SHP77 treated with DMSO at 0.1 percent for 48 hours (cell line): ENCODE measurements at places on chromosomes 16 and 17.

DNA sequence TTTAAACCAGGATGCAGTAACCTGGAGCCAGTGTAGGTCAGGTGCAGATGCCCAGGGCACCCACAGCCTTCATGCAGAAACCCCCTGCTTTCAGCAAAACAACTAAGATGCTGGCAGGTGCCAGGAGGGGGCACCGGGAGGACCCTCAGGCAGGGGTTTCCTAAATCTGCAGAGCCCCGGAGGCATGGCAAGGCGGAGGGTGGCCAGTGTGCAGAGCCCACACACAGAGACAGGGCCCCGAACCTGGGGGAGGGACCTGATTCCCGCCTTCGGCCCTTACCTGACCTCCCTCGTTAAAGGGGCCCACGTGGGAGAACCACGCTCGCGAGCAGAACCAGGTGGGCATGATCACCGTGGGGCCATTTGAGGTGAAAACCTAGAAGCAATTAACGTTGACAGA lies 114.0 kb upstream of the METRNL start:
- DNase-seq: no peak

GRCh38 chr17:16973760-16974540 lies 2.0 kb upstream of the TNFRSF13B start:
- peak; percentile 48 for DNase-seq

GRCh38 chr16:86888231-86889053 lies 310.1 kb downstream of the FOXL1 start:
- DNase-seq: no peak

DNA sequence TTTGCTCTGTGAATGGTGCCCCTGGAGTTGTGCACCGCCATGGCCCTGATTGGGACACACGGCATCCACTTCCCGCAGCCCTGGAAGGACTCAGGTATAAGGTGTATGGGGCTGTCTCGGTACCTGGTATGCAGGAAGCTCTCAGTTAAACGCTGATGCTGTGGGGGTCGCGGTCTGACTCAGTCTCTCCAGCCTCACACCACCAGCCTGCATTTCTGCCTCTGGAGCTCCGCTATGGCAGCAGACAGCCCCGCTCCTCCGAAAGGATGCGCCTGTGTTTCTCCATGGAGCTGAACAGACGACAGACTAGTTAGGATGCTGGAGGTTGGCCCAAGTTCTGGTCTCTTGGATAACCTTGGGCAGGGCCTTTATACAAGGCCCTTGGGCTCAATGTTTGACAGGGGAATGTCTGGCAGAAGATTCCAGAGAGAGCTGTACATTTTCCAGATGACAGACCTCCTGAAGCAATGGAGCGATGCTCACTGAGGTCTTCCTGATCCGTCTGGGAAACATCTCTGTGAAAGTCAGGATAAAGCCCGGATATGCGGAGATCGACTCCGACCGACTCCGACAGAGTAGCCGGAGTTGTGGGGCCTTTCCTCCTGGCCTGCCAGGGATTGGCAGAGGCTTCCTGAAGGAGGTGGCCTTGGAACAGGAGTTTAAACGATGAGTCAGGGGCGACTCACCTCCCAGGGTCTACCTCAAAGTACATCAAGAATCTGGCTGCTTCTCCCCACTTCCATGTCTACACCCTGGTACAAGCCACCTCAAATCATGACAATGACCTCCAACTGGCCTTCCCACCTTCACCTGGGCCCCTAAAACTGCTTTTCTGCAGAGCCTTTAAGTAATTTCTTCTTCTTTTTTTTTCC lies 21.9 kb upstream of the BCAR1 start:
- no peak for DNase-seq

DNA sequence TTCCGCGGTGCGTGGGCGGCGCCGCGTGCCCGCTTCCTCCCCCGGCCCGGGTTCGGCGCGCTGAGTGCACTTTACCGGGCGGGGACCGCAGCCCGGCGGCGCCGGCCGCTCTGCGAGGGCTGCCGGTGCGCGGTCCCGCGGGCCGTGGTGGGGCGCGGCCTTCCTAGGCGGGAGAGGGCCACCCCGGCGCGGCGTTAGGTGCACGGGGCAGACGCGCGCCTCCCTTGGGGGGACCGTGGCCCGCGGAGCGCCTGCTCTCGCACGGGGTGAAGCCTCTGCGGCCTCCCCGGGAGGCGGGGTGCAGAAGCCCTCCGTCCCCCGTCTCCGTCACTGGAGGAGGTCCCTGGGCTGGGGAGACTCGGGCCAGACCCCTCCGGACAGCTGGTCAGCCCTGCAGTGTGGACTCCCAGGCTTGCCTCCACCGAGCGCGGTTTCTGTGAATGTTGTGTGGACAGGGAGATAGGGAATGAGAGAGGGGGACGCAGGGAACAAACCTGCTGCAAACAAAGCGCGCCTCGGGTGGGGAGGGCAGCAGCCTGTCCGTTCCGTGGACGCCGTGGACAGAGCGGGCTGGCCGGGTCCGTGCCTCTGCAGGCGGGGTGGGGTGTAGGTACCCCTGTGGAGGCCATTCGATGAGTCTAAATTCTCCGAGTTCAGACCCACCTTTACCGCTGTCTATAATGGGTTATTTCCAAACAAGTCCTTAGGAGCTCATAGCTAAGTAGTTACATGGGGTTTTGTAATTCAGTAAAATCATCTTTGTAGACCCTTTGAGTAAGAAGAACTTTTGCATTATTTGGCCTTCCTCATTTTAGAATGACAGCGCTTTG lies 721 bp downstream of the TBCD start:
- no peak for DNase-seq

DNA sequence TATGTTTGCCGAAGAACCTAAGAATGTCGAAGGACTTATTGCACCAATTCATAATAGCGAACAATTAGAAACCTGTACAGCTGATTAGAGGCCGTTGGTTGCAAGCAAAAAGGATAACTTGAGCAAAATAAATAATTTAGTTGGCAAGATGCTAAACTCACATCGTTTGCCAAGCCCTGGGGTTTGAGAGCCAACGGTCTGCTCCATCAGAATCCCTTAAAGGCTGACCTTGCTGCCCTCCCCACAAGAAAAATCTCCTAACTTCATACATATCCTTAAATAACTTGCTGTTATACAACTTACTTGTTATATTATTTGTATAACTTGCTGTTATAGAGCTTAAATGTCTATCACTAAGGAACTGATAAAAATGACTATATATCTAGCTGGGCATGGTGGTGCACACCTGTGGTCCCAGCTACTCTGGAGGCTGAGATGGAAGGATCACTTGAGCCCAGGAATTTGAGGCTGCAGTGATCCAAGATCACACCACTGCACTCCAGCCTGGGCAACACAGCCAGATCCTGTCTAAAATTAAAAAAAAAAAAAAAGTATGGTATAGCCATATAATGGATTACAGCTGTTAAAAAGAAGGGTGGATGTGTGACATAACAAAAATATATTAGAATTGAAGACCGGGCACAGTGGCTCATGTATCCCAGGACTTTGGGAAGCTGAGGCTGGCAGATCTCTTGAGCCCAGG lies 1.9 kb upstream of the TRIM37 start:
- DNase-seq: no peak

GRCh38 chr17:1762901-1763898 lies 1.3 kb downstream of the SERPINF1 start:
- DNase-seq: peak; percentile 53
